Frontal cortex (tissue), 4 donors: ENCODE measurements at places on chromosomes 2 and 18. TPM values are rescaled to one million over a fixed set of nuclear protein-coding genes. Genes with fewer than 3 reads are reported as not detected.

DNA sequence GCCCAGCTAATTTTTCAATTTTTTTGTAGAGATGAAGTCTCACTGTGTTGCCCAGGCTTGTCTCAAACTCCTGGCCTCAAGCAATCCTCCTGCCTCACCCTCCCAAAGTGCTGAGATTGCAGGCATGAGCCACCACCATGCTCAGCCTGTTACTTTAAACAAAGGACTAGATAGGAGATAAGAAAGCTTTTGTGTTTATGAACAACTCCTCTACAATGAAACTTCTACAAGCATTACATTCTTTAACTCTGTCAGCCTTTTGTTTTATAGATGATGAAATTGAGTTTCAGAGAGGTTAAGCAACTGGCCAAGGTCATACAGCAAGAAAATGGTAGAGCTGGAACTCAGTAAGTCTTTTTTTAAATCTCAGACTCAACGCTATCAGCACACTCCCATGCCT, 22.7 kb downstream of the ALPK2 start:
- DNase-seq = no peak

GRCh38 chr2:215540658-215541057, 104.8 kb upstream of the FN1 start:
- DNase-seq = no peak

- no peak for DNase-seq
Measured at GRCh38 chr18:48947560-48947959, 3.2 kb downstream of the SMAD7 start.

DNA sequence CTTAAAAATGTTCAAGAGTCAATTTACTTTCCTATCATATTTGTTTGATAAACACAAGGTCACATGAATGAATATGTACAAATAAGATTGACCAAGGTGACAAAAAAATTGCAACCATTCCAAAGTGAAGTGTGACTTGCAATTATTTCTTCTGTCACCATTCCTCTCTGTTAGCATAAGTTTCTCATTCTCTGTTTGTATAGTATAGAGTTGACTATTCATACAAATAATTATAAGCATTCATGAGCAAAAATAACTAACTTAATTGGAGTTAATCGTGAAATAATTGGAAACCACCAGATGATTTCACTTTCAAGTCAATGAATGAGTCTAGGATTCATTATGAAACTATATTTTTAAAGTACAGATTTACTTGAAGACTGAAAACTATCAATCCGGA, 42.1 kb downstream of the PGAP1 start:
- DNase-seq = no peak

DNA sequence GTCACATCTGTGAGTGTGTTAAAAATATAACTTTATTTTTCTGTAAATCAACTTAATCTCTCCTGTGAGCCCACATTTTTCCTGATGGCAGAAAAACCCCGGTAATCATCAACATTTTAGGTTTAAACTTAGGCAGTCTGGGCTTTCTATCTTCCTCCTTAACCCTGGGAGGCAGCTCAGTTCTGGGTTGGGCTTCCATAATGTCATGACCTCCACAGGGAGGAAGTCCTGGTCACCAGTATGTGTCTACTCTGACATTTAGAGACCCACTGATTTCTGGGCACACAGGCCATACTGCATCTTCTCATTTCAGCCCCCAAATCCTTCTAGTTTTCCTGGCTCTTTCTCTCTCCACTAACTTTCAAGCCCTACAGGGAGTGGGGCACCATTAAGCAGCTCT, 181.2 kb downstream of the DYSF start:
- DNase-seq = no peak

GRCh38 chr2:17122887-17123501, 395.2 kb downstream of the RAD51AP2 start:
- DNase-seq = no peak

DNA sequence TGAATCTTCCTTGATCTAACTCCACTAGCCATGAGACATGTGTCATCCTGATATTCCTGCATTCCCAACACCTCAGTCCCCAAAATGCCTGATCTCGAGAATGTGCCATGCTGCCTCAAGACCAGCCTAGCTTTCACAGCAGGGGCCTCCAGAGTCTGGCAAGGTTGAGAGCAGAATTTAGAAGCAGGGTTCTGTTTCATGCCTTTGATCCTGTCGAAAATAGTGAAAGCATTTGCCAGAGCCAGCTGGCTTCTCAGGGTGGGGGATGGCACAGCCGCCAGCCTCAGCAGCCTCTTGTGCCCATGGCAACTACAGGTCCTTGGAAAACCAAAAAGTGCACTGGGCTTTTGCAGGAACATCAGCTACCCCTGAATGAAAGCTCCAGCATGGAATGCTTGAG, 143.5 kb downstream of the RTN4 start:
- DNase-seq = no peak

GRCh38 chr2:142180820-142181533, 50.2 kb upstream of the LRP1B start:
- no peak for DNase-seq

The ANKRD30BL gene
- total RNA-seq = 12.6 TPM
